ENCODE measurements at places on chromosomes 13 and 19. TPM values are rescaled to one million over a fixed set of nuclear protein-coding genes. Genes with fewer than 3 reads are reported as not detected.
A peak's percentile ranks its signal among the peaks of the same experiment; 100 is the strongest.

The CRX gene
- total RNA-seq = not detected

The ZNF431 gene
- total RNA-seq = 14.3 TPM

The RDH8 gene
- total RNA-seq = not detected

DNA sequence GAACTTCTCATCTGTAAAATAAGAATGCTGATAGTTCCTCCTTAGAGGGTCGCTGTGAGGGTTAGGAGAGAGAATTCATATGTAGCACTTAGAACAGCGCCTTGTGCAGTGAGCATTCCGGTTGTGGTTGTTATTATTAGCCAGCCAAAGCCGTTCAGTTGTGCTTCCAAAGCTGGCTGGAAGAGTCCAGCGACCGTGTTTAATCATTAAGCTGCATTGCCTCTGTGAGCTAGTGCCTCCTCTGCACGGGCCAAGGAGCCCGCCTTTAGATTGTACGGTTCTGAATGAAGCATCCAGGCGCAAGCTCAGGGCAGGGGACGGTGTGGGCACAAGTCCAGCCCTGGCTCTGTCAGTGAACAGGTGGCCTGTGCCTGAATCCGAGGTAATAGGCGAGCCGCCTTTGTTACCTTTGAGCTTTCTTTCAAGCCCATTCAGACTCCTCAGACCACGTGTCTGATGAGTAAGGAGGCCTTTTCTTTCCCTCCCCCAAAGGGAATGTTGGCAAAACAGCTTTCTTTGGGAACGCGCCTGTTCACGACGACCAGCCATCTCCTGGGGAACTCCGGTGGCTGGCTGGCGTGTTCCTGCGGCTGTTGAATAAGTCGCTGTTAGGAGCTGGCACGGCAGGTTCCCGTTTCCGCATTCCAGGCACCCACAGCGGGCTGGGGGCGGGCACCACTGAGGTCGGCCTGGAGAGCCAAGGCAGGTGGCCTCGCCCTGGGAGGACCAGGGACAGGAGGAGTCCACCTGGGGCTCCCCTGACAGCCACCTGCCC is 25.1 kb downstream of the SIPA1L3 start:
- peak; percentile 84 for DNase-seq

The FGF22 gene
- total RNA-seq = not detected

The SIGLEC8 gene
- total RNA-seq = not detected

The LILRB5 gene
- total RNA-seq = 4.4 TPM

The ZNF135 gene
- 4.2 TPM for total RNA-seq

The SLITRK6 gene
- total RNA-seq = 0.11 TPM

DNA sequence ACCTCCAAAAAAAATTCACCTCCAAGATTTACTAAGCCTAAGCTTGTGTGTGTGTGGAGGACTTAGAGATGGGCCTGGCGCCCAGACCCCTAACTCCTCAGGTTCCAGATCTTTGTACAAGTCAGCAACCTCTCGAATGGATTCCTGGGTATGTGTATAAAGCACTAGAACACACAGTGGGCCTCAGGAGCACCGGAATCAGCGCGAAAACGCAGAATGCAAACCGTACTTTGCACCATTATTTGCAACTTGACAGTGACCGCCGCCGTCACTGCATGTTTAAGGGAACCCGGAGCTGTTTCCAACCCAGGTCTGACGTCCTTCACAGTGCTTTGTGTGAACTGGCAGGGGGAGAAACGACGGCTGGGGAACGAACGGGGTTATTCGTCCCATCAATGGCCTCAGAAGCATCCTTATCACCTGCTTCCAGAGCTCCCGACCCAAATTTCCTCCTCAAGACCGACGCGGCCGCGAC is 688 bp downstream of the ZNF606 start:
- no peak for DNase-seq

DNA sequence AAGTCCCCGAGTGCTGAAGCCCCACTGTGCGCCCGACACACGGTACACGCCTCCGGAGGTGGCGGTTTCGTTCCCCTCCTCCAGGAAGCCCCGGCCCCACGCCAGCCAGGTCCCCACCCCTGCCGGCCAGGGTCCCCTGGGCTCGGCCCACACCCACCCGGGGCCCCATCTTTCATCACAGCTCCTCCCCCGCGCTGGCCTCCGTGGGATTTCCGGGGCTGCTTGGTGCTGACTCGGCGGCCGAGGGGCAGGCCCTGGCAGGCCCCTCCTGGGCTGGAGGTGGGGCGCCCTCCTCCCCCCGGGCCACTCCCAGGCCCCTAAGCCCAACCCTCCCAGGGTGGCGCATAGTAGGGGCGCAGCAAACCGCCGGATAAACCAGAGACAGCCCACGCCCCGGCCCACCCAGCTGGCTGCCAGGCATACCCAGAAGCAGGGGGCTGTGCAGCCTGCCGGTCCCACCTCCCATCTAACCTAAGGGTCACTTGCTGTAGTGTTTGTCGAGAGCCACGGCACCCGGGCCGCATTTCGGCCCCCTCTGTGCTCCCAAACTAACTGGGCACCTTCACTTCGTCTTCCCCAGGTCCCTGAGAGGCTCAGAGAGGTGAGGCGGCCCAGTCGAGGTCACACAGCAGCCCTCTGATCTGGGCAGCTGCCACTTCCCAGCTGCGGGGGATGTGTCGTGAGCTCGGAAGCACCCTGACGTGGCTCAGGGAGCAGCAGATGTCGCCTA is 6.6 kb downstream of the ZBTB7A start:
- peak; percentile 77 for DNase-seq

- DNase-seq = no peak
These were observed 123.1 kb downstream of the CDK8 start for GRCh38 chr13:26377038-26377437.

DNA sequence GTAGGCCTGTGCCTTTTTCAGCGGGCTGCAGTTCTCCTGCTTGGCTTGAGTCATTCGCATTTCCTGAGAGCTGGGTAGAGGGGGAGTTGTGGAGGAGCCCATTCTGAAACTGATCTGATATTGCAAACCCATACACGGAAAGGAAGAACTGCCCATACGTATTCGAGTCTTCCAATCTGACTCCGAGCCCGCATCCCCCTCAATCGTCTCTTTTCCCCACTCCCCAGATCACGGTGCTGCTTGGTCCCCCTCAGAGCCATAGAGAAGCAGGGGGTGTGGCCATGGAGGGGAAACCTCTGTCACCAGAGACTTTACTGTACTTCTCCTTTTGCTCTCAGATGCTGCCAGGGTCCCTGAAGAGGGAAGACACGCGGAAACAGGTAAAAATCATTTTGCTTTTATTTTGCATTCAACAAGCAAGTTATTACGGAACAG is at the start of gene CD22:
TSS of gene CD22 (plus strand) at position 337 of the 435 bp plus-strand sequence. CDS start 2,854 bp downstream, outside the sequence.
- DNase-seq = no peak

DNA sequence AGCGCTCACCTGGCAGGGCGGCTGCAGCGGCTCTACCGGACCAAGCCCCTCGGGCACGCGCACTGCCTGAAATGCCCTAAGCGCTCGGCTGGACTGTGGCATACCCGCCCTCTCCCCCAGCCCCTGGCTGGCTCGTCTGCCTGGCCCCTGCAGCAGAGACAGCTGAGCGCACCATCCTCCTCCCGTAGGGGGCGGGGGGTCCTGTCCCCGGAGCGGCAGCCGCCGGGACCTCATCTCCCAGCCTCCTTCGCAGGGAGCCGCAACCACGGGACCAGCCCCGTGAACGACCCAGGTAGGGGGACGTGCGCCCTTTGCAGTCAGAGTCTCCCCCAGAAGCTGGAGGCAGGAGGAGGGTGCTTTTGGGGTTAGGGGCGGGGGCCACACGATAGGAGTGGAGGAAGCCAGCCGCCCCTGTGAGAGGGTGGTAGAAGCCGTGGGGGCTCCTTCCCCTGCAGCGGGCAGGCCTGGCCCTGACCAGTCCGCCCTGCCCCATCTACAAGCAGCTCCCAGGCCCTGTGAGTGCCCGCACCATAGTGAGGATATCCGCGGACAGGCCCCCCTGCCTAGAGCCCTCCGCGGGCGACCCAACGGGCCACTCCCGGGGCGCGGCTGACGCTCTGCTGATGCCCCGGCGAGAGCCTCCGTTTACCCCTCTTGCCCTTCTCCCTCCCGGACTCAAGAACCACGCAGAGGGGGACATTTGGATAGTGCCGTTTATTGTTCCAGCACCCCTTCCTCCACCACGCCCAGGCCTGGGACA is 34.2 kb downstream of the ZNF787 start:
- no peak for DNase-seq

GRCh38 chr19:35429698-35430408 is 18.2 kb upstream of the FFAR2 start:
- no peak for DNase-seq

- DNase-seq = no peak
These were observed 205.9 kb upstream of the MIR17HG start for GRCh38 chr13:91141543-91142061.

The CD33 gene
- 1.4 TPM for total RNA-seq

The RTBDN gene
- not detected for total RNA-seq

The PROZ gene
- total RNA-seq = not detected

DNA sequence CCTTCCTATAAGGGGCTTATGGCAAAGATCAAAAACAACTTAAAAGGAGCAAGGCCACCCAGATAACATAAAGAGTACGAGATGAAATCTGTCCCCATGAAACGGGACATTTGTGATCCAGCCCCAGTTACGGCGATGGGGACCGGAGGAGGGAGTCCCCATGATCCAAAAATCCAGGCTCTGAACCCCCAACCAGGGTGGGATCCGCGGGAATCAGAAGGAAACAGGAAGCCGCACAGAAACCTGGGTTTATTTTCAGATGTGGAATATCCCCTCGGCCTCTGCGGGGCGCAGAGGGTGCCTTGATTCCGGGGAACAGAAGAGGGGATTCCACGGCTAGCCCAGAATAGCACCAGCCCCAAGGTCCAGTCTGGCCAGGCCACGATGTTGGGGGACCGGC is 5.0 kb downstream of the PTPRS start:
- DNase-seq = no peak

The ZNF132 gene
- 5.4 TPM for total RNA-seq

DNA sequence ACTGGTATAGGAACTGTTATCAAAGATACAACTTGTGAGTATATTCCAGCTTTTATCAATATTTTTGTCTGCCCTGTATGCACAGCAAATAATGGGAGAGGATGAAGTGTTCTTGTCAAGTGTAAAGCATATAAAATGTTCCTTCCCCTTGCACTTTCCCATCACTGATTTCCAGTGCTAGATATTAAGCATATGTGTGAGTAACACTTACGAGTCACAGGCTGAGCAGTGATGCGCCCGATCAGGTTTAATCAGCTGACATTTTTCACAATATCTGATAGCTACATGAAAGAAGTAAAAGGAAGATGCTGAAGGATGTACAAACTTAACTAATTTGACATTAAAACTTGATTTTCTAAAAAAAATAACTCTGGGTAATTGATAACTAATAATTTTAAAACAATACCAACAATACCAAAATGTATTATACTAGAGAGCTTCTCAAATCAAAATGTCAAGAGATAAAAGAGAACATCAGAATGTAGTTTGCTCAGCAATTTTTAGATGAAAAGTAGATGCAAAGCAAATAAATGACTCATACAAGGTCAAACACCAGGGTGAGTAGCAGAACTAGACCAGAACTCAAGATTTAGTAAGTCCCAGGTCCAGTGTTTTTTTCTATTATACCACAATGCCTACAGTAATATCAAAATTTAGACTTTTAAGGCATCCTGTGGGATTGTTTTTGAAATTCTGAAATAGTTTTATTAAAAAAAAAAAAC is 56.4 kb downstream of the ZDHHC20 start:
- DNase-seq = no peak

- no peak for DNase-seq
These were observed 190.3 kb downstream of the KLF12 start for GRCh38 chr13:73943965-73944233.

GRCh38 chr19:2952953-2953481 is 8.2 kb upstream of the ZNF77 start:
- no peak for DNase-seq

The OR7C1 gene
- 0.03 TPM for total RNA-seq

GRCh38 chr19:11948646-11949045 is 16.2 kb upstream of the ZNF763 start:
- no peak for DNase-seq

DNA sequence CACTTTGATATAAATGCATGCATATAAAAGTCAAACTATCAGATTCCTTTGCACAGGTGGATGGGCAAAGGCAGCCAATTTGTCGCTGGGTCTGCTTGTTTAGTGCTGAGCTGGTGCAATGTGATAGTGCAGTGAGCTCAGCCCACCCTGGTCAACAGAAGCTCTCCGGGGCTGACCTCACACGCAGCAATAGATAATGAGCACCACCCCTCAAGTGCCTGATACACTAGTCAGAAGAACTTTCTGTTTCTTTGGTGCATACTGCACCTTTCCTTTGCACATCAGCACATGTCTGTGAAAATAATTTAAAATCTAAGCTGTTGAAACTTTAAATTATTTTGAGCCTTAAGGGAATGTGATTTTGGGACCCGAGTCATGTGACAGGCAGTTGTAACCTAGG is 20.2 kb downstream of the ATP8A2 start:
- no peak for DNase-seq

DNA sequence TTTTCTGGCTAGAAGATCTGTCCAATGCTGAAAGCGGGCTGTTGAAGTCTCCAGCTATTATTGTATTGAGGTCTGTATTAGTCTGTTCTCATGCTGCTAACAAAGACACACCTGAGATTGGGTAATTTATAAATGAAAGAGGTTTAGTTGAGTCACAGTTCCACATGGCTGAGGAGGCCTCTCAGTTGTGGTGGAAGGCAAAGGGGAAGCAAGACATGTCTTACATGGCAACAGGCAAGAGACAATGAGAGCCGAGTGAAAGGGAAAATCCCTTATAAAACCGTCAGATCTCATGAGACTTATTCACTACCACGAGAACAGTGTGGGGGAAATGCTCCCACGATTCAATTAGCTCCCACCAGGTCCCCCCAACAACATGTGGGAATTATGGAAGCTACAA is 980.4 kb downstream of the SLITRK5 start:
- DNase-seq = no peak

- DNase-seq = no peak
These were observed 16.6 kb downstream of the PPP2R1A start for GRCh38 chr19:52206481-52206880.

The SELENOV gene
- total RNA-seq = not detected

- DNase-seq = no peak
These were observed 164.2 kb downstream of the ABCC4 start for GRCh38 chr13:95137096-95137495.

- no peak for DNase-seq
These were observed at the start of gene IFNL4 for GRCh38 chr19:39248806-39249205. Gene IFNL4, minus strand, starts transcription at chr19:39248856.

GRCh38 chr13:112506046-112506445 is 81.9 kb downstream of the TUBGCP3 start:
- DNase-seq = no peak

DNA sequence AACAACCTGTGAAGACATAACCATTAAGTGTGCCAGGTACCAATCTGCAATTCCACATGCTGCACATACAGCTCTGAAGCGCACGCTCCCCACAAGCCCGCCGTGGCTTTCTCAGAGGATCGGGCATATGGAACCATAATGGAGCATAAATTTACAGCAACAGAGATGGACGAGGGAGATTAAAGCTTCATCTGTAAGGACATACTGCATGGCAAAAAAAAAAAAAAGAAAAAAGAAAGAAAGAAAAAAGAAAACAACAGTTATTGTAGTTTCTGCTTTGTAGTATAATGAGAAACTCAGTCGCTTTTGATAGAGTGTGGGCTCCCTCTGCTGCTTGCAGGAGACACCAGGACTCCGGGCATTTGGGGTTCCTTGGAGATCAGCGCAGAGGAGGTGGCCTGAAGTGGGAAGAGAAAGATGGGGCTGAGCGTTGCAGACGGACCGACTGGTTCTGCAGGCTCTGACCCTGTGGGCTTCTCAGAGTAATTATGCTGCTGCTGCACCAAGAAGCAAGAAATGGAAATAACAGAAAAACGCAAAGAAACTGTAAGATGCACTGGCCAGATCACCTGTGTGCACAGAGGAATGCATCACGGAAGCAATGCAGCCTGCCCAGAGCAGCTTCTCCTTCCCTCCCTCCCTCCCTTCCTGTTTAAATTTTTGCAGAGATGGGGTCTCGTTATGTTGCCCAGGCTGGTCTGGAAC is 10.8 kb upstream of the PDCD5 start:
- DNase-seq = no peak

Measured in cardiac septum (tissue), 1 donor.